NCI-H510A treated with DMSO at 0.1 percent for 48 hours (cell line): ENCODE measurements at places on chromosomes 11 and 22.

DNA sequence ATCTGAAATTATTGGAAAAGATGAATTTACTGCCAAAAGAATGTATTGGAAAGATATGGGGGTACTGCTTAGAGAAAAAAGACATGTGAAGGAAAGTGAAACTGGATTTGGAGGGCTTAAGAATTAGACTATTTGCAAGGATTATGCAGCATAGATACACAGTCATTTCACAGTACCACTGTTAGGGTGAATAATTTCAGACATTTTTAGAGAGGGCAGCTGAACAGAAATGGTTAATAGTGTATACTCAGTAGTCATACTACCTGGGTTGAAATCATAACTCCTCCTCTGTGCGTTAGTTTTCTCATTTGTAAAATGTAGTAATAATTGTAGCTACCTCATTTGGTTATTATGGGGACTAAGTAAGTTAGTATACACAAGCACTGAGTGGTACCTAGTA, 33.0 kb downstream of the GAS2 start:
- no peak for DNase-seq

- DNase-seq, result no peak
These were observed 383.2 kb upstream of the LRRC4C start for GRCh38 chr11:41842673-41843072.

DNA sequence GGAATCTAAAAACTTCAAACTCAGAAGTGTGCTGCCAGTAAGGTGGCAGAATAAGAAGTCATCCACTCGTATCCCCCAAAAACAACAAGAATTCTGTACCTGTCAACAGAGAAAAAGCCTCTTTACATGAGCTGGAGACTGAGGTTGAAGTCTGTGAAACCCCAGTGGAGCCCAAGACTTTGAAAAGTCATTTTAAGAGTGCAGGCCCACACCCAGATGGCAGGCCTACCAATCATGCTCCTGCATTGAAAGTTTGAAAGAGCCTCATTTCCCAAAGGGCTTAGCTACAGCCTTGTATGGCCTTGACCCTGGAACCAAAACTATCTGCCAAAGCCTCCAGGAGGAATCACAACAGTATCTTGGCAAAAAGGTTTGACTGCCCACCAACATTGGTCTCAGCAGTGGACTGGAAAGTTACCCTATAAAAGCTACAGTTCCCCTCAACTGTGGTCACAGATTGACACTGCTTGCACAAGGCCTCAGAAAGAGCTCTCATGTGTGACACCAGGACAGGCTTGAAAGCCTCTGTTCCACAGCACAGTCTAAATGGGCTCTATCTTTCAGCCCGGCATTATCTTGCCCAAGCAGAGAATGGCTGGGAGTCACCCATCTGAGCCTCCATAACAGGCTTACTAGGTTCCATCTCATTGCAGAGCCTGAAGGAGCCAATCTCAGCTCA, 47.7 kb downstream of the SLC22A9 start:
- no peak for DNase-seq

DNA sequence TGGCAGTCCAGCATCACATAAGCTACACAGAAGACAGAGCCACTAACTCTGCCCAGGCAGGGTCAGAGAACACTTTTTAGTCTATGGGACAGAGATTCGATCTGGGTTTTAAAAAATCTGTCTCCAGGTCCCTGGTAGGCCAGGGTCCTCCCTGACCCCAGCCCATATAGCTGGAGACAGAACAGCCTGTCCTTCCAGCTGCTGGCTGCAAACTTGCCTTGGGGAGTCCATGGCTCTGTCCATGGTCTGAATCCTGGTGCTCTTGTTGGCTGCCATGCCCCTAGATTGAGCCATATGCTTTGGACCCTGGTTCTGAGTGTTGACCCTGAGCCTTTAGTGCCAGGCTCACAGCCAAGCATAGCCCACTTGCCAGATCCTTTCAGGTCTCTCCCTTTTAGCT, 13.3 kb upstream of the LIPT2 start:
- DNase-seq, result no peak

DNA sequence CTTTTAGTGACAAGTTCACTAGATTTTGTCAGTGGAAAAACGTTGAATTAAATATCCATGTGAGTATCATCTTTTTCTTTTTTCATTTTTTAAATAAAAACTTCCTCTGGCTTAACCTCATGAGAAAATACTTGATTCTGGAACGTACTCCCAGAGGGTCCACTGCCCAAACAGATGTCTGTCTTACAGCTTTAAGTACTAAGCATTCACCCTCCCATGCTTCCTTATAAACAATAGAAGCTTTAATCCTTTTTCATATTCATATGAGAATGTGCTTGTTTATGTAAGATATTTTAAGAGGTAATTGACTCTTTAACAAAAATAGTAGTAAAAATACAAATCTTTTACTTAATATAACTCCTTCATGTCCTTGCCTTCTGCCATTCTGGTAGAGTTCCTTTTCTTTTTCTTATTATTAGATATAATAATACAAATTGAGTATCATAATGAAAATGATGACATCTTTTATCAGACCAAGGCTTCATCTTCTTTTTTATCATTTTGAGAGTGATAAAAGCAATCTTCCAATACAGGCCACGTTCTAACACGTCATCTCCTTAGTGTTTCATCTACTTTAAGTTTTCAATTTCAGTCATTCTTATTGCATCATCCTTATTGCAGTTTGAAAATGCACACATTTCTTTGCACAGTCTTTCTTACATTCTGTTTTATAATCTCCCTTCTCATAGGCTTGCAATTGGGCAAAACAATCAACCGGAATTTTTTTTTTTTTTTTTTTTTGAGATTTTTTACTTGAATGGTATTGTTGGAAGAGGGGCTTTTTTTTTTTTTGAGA, 69.5 kb upstream of the MYO18B start:
- no peak for DNase-seq

DNA sequence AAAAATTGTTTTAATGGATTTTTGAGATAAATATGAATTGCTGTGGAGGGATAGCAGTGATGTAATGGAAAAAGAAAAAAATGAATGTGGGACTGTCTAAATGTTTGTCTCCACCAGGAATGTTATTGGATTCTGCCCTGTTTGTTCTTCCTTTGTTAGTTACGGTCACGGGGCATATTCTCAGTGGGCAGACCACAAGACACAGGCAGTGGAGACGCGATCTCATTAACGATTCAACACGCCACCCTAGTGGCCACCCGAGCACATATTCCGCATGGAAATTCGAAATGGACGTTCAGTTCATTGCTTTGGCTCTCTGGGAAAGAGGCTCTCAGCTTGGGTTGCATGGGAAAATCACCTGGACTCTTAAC, 151.8 kb upstream of the TTC12 start:
- no peak for DNase-seq
